Tongue (tissue), 3 donors: ENCODE measurements at places on chromosomes 5 and 9. TPM values are rescaled to one million over a fixed set of nuclear protein-coding genes. Genes with fewer than 3 reads are reported as not detected.

Gene C9orf78
- 37.2 TPM for total RNA-seq

Gene FKTN
- 52.4 TPM for total RNA-seq

Gene GABRA1
- not detected for total RNA-seq

Gene CYSRT1
- 3.3 TPM for total RNA-seq

Gene ANKH
- total RNA-seq, result 35.8 TPM

Gene CACFD1
- total RNA-seq, result 6.8 TPM

DNA sequence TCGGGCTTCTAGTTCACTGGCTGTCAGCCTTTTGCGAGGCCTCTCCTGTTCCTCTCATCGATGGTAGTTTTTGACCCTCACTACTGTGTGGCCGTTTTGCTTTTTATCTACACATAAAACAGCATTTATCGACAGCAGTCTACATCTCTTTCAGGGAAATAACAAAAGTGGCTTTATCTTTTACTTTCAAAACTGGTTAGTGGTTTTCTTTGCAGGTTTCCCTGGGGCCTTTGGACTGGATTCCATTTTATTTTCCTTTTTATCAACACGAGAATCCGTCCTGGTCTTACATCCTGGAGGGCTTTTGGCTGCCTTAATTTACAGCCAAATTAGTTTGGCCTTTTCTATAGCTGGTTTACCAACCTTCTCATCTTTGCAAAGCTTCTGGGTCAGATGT lies 793 bp upstream of the PKD2L2 start:
- no peak for DNase-seq

GRCh38 chr5:665541-665955 lies 27.6 kb downstream of the TPPP start:
- no peak for DNase-seq

- no peak for DNase-seq
Observed at GRCh38 chr5:176735383-176736265, 74.7 kb upstream of the UNC5A start.

DNA sequence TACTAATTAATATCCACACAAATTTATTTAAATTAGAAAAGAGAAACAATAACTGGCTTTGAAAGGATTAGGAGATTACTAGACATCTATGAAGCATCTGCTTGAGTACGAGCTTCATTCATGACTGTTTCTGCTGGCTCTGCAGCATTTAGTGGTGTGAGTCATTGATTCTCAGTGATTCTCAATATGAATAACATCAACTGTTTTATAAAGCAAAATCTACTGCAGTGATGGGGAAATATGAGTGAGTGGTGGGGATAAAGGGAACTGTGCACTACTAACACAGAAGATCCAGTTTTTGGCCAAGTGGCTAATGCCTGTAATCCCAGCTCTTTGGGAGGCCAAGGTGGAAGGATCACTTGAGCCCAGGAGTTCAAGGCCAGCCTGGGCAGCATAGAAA lies 8.4 kb downstream of the FNBP1 start:
- no peak for DNase-seq

- no peak for DNase-seq
Observed at GRCh38 chr5:87127956-87128687, 139.6 kb upstream of the RASA1 start.

DNA sequence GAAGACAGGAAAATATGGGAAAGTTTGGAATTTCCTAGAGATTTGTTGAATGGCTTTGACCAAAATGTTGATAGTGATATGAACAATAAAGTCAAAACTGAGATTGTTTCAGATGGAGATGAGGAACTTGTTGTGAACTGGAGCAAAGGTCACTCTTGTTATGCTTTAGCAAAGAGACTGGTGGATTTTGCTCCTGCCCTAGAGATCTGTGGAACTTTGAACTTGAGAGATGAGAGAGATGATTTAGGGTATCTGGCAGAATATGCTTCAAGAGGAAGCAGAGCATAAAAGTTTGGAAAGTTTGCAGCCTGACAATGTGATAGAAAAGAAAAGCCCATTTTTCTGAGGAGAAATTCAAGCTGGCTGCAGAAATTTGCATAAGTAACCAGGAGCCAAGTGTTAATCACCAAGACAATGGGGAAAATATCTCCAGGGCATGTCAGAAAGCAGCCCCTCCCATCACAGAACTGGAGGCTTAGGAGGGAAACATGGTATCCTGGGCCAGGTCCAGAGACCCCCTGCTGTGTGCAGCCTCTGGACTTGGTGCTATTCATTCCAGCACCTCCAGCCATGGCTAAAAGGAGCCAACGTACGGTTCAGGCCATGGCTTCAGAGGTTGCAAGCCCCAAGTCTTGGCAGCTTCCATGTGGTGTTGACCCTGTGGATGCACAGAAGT lies 114.3 kb upstream of the STARD4 start:
- no peak for DNase-seq

DNA sequence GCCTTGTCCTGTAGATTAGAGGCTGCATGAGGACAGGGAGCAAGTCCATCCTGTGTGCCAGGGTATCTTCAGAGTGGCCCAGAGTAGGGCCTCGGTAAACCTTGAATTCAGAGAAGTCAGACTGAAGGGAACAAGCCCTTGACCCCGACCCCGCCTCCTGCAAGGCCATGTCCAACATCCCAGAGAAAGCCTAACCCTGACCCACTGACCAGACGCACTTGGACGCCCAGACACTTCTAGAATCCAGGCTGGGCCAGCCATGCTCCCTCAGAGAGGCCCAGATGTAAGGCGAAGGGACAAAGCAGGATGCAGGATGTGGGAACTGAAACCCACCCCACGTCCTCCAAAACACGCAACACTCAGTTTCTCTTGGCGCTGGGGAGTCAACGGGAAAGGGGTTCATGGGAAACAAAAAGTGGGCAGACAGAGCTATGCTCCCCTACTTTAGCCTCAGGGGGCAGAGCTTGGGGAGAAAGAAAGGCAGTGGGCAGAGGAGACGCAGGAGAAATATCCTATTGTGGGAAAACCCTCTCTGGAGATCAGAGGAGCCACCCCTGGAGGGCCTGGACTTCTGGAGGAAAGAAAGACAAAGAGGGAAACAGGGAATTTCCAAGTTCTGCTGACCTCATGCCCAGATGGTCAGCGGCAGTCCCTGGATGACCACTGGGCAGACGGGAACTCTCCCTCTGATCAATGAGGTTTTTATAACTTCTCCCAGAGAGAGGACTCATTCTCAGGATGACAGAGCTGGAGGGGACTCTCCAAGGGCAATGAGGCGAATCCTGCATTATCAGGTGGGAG lies 13.0 kb downstream of the TNIP1 start:
- DNase-seq, result no peak

DNA sequence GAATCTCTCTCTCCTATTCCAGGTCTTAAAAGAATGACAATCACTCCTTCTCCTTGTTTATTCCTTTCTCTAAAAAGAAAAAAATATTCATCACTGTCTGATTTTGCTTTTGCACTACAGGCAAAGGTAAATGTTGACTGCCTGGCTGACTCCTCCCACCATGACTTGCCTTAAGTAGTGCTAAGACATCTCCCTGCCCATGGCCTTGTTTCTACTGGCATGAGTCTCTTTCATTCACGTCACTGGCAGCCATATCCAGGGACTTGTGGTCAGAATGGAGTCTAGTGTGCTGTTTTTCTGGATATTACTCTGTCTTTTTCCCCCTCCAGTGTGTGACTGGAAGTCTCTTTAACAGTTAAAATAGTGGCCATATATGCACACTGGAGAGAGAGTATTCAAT lies 522.9 kb upstream of the DAB2 start:
- no peak for DNase-seq

DNA sequence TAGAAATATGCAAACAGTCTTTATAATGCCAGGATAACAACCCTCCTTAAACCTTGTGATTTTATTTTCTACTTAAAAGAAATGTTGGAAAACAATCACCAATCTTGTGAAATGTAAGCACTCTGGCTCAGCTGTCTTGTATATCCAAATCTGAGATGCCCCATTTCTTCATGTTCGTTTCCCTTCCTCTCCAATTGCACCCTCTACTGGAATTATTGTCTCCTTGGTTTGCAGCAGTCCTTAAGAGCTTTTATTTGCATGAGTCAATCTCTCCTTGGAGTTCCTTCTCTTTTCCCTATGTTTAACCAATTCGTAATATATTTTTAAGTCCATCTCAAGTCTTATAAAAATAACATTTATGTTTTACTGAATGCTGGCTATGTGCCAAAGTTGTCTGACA lies 362.0 kb upstream of the CDH10 start:
- peak; percentile 17 for DNase-seq

DNA sequence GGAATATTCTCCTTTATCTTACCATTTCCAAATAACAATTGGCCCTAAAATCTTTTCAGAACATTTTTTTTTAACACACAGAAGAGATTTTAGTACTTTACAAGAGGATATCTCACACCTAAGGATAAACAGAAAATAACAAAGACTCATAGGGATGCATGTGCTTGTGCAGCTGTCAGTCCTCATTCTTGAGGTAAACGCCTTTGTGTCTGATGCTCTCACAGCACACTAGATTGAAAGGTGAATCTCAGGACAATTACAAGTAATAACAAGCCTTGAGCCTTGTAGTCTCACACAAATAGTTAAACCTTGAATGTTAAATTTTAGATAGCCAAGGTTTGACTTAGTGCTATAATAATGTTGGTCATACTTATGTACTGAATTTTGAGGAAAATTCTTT lies 439.2 kb downstream of the PTPRD start:
- no peak for DNase-seq

DNA sequence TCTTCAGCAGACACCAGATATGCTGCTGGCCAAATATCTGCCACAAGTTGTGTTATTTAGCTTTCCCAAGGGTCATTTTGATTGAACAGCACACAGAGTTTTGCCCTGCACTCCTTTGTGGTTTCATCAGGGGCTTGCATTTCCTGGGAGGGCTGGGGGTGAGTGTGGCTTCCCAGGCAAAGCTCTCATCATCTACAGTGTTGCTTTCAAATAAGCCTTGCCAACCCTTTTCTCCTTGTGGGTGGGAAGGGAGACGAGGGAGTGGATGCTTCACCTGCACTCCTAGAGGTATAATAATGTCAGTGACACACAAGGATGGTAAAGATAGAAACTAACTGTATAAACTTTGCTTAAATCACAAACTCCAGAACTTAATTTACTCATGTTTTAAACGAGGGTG lies 107.0 kb downstream of the MARCHF11 start:
- no peak for DNase-seq

DNA sequence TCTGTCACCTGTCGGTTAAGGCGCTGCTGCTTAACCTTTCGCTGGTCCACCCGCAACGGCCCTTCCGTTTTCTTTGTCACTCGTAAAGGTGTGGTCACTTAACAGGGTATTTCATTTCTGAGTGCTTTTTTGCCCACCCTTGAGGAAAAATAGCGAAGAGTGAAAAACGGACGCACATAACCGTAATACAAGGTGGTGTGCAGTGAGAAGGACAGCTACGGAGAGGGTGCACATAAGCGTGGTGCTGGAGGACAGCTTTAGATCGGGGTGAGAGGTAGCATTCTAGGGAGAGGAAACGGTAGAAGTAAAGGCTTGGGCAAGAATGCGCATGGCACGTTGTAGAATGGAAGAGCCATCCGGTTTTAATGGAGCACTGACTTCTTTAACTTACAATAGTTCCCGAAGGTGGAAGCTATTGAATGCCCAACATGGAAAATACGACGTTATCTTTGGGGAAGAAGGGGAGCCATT lies 761 bp downstream of the CCT5 start:
- peak; percentile 25 for DNase-seq
